AG08396 (cell line): ENCODE measurements at places on chromosomes 5 and 9.

- DNase-seq, result no peak
These were observed 6.1 kb downstream of the SUSD3 start for GRCh38 chr9:93064392-93065134.

DNA sequence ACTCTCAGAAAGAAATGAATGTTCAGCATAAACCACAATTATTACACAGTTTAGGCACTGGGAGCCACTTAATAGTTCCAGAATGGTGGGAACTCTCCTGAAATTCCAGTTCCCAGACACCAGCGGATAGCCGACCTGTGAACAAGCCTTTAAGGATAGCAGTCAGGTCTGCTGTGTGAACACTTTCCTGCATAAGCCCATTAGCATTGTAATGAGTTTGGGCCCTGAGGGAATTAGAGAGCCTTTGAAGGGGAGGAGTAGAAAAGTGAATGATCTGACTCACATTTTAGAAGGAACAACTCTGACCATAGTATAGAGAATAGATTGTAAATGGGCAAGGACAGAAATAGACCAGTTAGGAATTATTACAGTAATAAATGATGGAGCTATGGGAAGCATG lies 189.1 kb downstream of the ADGRV1 start:
- no peak for DNase-seq

- no peak for DNase-seq
These were observed 84.9 kb downstream of the FBN2 start for GRCh38 chr5:128453121-128453520.

- DNase-seq, result no peak
These were observed 10.7 kb upstream of the SERINC5 start for GRCh38 chr5:80266566-80266965.

DNA sequence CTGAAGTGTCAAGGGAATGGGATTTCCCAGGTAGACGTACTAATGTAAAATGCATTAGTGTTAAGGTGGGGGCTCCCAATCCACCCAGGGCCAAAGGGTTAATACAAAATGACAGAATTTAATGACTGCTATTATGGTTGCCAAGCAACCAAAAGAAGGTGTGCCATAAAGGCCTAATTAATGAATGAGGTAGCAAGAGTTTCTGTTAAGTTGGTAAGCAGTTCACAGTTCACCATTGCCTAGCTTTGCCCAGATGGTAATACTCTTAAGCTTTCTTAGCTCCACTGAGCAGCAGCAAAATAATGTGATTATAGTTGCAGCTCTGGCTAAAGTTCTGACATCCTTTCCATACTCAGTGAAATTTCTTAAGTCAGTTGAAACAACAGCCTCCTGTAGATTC lies 211.7 kb downstream of the DENND1A start:
- no peak for DNase-seq

DNA sequence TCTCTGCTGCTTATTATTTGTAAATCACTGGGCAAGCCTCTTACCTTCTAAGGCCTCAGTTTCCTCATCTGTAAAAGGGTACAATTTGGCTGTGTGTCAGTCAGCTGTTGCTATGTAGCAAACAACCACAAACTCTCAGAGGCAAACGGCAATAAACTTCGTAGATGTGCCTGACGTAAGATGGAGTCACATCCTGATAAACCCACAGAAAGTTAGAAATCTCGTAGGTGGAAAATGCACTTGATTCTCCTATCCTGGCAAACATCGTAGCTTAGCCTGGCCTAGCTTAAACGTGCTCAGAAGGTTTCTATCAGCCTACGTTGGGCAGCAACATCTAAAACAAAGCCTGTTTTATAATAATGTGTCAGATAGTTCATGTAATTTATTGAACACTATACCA lies 35.0 kb upstream of the UNC5A start:
- no peak for DNase-seq

DNA sequence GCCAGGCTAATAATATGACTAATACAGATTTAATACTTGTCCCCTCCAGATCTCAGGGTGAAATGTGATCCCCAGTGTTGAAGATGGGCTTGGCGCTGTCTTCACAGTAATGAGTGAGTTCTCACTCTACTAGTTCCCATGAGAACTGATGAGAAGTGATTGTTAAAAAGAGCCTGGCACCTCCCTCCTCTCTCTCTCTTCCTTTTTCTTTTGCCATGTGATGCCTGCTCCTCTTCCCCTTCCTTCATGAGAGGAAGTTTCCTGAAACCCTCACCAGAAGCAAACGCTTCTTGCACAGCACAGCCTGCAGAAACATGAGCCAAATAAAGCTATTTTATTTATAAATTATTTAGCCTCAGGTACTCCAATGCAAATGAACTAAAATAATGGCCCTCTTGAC lies 55.2 kb downstream of the GLDC start:
- no peak for DNase-seq

DNA sequence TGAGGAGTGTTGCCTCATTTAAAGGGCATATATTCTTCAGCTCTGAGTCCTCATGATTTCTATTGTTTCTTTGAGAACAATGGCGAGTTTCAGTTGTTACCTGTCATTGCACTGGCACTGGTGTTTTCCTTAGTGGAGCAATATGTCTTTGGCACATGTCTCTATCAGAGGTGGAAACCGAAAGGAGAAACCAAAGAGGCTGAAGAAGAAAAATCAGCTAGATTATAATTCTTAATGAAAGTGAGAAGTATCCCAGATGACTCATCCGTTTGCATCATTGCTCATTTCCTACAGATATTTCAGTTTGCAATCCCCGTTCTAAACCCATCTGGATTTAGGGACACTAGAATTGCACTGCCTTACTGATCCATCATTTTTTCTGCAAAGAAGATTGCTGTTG lies 324.6 kb downstream of the TMEM232 start:
- DNase-seq, result no peak

DNA sequence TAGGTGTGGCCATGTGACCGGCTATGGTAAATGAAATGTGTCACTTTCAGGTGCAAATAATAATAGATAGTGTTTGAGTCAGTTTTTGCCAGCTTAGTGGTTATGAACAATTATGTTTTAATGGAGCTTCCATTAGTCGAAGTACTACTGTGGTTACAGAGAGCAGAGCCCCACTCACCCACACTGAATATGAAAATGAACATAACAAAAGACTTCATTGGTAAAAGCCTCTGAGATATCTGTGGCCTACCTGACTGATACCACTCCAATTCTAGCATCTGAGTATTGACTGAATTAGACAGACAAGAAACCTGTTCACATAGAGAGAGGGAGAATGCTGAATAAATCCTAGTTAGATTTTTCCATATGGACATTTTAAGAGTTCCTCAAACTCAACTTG lies 405.6 kb downstream of the BRINP1 start:
- DNase-seq, result no peak

DNA sequence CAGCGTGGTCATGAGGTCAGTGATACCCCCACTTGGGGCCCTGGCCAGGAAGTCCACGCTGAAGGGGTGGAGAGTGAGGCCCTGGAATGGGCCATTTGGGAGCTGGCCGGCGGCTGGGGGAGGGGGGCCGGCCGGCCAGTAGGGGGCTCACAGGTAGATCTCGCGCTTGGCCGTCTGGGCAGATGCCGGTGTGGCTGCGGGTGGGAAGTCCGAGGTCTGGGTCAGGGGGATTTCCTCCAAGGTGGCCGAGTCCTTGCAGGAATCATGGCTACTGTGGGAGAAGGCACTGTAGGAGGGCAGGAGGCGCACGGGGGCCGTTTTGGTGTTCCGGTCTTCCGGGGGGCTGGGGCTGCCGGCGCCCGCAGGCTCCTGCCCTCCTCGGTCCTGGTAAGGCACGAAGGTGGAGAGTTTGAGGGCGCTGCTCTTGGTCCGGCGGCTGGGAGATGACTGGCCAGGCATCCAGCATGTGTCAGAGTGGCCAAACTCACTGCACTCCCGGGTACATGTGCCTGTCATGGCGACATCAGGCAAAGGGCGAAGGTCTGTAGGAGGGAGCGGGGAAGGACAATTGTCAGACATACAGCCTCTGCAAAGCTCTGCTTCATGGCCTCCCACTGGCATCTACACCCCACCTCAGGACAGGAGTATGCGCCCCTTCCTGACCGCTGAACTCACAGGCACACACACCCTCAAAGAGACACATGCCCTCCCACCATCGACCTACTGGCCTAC lies 24.1 kb downstream of the PCDH1 start:
- DNase-seq, result no peak

GRCh38 chr5:90809311-90810056 lies 250.9 kb downstream of the ADGRV1 start:
- no peak for DNase-seq

- no peak for DNase-seq
These were observed 599 bp upstream of the MOCS2 start for GRCh38 chr5:53110156-53110555.

GRCh38 chr5:36728697-36729543 lies 122.5 kb downstream of the SLC1A3 start:
- peak; percentile 55 for DNase-seq

GRCh38 chr9:19116107-19116790 lies 11.0 kb downstream of the PLIN2 start:
- DNase-seq, result peak; percentile 41

GRCh38 chr9:94717761-94718160 lies 8.7 kb upstream of the AOPEP start:
- no peak for DNase-seq

DNA sequence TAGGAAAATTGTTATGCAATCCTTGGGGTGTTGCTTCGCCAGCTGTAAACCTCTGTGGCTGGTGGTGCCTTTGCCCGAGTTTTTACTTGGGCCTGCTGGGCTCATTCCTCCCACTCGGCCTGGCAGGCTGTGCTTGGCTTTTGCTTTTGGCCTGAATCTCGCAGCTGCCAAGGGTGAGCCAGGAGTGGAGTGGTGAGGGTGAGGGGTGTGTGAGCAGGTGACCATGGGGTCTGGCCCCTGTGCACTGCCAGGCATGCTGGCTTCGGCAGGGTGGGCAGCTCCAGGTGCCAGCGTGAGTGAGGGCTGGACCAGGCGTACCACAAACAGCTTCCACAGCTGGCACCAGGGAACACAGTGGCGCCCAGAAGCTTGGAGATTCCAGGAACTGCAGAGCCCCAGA lies 12.6 kb upstream of the DHFR start:
- DNase-seq, result no peak

DNA sequence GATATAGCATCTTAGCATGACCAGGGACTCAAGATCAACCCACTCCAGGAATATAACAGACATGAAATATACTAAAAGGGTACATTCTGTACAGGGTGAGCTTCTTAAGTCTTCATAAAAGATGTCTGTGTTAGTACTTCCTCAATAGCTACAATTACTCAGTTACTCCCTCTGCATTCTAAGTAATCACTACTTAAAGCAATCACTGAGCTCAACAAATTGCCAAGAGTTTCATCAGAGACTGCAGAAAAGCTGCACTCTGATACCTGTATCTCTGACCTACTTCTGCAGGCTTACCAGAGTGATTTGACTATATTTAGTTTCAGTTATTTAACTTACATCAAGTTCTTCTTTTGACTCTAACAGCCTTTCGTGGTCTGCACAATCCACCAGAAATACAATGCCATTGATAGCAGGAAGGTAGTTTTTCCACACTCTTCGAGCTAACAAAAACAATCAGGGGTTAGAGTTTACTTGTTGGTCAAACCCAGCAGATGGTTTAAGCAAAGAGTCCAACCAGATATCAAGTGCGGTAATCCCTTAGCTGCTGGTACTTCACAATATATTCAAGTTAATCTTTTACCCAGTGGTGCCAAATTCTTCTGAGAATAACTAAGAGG lies 23.3 kb downstream of the SAR1B start:
- no peak for DNase-seq

- peak; percentile 14 for DNase-seq
These were observed 5.1 kb upstream of the PTBP3 start for GRCh38 chr9:112338561-112338960.

DNA sequence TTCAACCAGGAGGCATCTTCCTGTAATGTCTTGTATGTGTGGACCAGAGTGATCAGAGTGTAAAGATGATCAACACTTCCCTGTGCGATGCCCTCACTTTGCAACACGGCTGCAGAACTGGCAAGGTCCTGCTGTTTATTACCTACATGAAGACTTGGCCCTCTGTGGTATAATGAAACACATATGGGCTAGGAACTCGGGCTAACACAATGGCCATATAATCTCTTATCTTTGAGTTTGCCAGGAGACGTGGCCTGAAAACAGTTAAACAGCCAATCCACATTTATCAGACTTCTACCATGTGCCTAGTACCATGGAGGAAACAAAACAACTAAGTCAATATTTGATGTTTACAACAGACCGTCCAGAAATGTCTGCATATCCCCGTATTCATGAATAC lies 145.5 kb downstream of the ZNF462 start:
- DNase-seq, result no peak

- no peak for DNase-seq
These were observed 43.1 kb upstream of the GLIPR2 start for GRCh38 chr9:36093384-36093783.

DNA sequence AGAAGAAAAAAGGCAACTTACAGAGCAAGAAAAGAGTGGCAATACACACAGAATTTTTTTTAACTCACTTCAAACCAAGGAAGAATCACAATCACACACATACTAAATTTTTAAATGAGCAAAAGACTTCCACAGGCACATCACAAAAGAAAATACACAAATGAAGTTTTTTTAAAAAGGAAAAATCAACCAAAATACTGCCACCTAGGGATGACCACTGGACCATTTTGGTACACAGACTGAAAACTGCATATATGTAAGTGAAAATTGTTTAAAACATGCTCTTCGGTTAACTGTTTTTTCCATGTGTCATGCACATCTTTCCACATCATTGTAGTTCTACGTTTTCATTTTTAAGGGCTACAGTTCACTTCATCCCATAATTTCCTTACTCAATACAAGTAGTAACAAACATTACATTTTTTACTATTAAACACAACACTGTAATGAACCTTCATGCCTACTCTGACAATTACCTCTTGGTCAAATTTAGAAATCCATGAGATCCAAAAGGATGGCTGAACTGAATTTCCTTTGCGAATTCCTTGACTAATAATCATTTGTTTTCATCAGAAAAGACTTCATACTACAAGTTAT lies 79.0 kb downstream of the FBXW11 start:
- DNase-seq, result peak; percentile 17

DNA sequence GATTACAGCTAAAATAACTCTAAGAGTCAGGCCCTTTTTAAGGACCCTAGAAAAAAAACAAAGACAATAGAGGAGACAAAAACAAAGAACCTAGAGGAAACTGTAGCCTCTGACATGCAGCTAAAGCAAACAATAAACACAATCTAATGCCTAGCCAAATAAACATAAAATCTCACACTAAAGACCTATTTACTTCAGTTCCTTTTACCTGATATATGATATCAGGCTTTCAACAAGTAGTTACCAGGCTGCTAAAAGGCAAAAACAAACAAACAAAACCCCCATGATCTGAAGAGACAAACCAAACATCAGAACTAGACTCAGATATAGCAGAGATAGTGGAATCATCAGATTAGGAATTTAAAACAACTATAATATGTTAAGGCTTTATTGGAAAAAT lies 226.5 kb upstream of the POU5F2 start:
- no peak for DNase-seq

- DNase-seq, result no peak
These were observed 127.4 kb downstream of the COL23A1 start for GRCh38 chr5:178462816-178463215.

DNA sequence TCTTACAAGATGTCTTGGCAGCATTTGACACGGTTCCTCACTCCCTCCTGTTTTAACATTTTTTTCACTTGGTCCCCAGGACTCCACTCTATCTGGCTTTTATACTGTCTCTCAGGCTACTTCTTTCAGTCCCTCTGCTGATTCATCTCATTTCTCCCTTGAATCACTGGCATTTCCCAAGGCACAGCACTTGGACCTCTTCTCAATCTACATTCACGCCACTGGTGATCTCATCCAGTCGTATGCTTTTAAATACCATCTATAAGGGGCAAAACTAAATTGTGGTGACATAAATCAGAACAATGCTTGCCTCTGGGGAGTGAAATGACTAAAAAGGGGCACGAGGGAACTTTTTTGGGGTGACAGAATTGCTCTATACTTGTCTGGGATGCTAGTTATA lies 47.1 kb downstream of the MAPKAP1 start:
- peak; percentile 15 for DNase-seq
